ENCODE measurements at places on chromosomes 3 and 15.

GRCh38 chr3:3665961-3666640 lies 133.1 kb upstream of the LRRN1 start:
- no peak for DNase-seq

DNA sequence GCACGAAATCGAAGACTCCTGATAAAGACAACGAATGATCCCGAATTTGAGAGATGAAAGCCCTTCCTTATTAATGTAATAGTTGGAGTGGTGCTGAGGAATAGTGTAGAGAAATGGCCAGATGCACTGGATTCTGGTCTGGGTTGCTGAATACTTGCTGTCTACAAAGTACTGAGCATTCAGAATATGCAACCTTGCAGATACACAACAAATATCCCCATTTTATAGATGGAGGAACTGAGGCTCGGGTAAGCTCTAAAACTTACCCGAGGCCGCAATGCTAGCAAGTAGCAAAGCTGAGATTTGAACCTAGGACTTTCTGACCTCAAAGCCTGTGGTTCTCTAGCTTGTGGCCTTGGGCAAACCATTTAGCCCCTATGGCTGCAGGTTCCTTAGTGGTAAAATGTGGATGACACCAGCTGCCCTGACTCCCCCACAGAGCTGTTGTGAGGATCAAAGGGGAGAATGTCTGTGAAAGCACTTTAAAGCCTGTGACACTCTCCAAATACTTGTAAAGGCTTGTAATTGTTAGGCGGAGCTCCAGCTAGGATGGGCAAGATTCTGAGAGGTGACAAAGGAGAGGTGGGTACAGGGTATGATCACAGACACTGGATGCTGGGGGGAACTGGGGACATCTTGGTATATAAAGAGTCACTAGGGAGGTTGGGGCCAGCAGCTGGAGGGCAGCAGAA lies 39.8 kb downstream of the FOXB1 start:
- no peak for DNase-seq

DNA sequence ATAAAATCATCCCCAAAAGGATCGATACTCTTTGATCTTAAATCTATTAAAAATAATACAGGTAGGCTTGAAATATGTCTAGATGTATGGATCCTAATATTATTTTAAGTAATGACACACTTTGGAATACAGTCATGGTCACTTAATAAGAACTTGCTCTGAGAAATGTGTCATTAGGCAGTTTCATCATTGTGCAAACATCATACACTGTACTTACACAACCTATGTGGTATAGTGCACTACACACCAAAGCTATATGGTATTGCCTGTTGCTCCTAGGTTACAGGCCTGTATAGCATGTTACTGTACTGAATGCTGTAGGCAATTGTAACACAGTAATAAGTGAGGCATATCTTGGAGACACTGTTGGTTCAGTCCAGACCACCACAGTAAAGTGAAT lies 307.1 kb downstream of the RAP2B start:
- no peak for DNase-seq

DNA sequence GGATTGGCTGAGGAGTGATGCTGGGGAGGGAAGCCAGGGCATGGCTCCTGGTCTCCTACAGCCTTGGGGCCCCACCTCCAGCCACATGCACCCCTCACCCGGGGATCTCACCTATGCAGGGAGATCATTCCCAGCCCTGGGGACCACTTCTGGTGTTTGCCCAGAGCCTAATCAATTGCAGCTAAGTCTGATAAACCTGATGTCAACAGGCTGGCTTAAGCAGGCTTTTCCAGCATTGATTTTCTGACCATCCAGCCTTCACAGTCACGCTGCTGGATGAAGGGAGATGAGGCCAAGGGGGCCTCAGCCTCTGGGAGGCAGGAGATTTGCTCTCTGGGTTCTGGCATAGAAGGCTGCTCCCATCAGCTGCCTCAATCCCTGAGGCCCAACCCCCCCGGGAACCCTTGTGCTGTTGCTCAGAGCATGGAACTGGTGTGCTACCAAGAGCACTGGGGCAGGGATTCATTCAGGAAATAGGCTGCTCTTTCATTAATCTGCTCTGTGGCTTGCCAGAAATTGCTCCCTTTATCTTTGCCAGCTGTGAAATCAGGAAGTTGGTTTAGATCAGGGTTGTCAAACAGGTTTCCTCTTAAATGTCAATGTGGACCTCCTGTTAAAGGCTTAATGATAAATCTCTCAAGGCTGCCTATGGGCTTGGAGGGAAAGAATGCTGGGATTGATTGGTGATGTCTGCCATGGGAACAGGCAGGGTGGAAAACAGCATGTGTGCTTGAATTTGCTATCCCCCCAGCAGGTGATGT lies 19.0 kb downstream of the FAM3D start:
- no peak for DNase-seq

Measured in activated naive CD8-positive, alpha-beta T cell treated with anti-CD3 and anti-CD28 coated beads, Interleukin-2, amount 50 U/mL, for 24 hours (primary cell).